ENCODE measurements at places on chromosomes 5 and 9.

GRCh38 chr5:155050384-155051019 is 36.9 kb downstream of the KIF4B start:
- DNase-seq, result no peak

DNA sequence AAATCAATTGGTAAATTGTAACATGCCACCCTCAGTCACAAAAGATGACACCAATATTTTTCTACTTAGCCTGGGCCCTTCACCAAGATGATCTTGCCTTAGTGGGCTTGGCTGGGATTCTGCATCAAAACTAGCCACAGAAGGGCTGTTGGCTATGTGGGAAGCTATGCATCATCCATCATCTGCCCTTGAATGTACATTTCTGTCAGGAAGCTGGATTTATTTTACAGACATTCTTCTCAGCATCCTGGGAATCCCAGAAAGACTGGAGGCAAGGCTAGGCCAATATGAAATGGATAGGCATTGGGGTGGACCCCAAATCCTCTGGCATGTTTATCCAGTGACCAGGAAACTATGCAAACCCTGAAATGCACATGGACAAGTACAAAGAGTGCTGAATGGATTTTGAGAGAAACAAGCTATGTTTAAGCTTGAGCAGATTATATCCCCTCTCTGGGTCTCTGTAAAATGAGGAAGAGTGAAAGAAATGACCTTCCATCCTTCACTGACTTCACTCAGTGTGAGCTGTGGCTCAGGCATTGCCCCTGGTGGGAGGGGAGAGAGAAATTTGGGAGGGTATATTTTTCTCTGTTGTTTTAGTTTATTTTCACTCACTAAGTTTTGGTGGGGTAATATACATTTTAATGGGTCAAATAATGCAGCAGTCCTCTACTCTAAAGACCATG is 283.6 kb downstream of the EBF1 start:
- DNase-seq, result no peak

- DNase-seq, result no peak
Measured at GRCh38 chr5:77876316-77876715, 100.2 kb upstream of the TBCA start.

DNA sequence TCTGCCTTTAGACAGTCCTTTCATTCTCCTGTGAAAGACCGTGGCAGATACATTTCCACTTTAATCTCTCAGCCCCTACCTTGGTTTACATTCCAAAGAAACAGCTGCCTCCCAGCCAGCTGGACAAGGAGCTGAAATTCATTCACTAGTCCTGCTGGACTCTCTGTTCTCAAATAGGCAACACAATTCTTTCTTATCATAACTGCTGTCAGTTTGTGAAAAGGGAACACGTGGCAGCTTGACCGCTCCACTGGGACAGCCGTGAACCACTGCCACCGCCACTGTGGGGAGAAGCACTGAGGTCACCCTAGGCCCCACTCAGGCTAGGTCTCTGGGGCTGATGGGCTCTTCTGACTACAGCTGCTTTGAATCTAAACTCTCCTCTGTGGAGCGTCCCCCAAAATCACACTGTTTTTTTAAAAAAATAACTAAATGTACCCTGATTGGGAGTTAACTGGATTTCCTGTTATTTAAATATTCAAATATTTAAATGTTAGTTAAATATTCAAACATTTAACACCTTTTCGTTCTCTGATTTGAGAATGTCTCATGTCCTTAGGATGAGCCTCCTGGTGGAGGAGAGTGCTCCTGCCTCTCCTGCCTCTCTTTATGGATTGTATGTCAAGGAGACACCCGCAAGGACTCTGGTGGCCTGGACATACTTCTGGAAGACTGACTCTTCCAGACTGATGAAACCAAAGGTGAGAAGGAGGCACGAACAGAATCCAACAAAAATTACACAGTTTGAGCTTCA is 120.1 kb downstream of the BOD1 start:
- DNase-seq, result no peak

DNA sequence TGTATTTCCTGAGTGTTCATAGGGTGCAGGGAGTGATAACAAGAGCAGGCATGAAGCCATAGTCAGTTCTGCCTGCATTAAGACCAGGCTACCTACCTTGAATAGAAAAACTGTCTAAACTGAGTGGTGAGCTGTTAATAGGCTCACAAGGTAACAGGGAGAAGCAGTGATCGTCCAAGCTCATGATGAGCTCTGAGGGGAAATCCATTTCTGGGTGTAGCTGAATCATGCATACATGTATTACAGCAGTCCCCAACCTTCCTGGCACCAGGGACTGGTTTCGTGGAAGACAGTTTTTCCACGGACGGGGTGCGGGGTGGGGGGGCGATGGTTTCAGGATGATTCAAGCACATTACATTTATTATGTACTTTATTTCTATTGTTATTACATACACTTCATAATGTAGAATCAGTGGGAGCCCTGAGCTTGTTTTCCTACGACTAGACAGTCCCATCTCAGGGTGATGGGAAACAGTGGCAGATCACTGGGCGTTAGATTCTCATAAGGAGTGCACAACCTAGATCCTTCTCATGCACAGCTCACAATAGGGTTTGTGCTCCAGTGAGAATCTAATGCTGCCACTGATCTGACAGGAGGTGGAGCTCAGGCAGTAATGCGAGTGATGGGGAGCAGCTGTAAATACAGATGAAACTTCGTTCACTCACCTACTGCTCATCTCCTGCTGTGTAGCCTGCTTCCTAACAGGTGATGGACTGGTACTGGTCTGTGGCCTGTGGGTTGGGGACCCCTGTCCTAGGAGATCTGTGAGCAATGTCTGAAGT is 100.0 kb upstream of the IL6ST start:
- DNase-seq, result peak; percentile 85

DNA sequence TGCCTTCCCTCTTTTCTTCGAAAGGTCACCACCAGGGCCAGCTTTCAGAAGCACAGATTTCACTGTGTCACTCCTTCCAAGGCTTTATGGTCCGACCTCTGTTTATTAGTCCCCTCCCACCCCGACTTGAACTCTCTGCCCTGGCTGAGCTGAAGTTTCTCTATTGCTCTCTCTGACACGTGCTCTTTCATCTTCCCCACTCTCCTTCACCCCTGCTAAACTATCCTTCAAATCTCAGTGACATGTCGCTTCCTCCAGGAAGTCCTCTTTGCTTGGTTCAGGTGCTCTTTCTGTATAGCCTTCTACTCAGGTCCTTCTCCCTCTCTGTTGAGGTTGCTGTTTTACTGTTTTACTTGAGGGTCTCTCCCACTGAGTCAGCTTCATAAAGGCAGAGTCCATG is 64.4 kb downstream of the ARHGEF37 start:
- DNase-seq, result no peak

DNA sequence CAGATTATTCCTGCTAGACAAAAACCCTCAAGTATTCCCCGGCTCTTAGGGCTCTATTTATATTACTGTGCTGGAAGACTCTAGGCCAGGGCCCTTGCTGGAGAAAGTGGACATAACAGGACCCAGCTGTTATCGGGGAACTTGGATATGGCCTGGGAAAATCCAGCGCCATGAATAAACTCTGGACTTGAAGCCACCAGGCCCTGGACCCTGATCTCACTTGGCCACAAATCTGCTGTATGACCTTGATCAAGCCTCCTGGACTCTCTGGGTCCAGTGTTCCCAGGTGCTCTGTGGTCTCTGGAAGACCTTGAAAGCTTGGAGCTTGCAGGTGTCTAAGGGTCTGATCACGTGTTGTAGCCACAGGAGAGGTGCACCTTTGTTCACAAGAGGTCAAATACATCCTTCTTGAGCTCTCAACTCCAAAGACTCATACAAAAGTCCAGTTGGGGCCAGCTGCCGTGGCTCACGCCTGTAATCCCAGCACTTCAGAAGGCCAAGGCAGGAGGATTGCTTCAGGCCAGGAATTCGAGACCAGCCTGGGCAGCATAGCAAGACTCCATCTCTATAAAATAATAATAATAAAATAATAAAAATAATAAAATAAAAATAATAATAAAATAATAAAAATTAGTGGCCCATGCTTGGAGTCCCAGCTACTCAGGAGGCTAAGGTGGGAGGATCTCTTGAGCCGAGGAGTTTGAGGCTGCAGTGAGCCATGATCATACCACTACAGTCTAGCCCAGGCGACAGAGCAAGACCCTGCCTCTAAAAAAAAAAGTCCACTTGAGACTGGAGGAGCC is 26.5 kb downstream of the COL27A1 start:
- DNase-seq, result no peak

DNA sequence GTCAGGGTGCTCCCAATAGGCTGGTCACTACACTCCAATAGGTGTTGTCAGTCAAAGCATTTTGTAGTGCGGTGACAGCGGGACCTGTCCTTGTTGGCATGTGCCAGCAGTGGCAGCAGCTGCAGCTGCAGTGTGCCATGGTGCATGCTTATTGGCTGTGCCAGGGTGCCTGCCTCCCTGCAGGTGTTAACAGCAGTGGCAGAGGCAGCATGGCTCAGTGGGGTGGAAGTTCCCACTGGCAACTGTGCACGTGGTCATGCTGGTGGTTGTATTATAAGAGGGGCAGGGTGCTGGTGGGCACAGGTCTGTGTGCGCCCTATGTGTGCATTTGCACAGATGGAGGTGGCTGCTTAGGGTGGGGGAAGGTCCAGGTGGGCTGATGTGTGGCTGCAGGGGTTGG is 133.7 kb upstream of the EDIL3 start:
- no peak for DNase-seq
